ENCODE measurements at places on chromosomes 7 and 10.
A peak's percentile ranks its signal among the peaks of the same experiment; 100 is the strongest.

DNA sequence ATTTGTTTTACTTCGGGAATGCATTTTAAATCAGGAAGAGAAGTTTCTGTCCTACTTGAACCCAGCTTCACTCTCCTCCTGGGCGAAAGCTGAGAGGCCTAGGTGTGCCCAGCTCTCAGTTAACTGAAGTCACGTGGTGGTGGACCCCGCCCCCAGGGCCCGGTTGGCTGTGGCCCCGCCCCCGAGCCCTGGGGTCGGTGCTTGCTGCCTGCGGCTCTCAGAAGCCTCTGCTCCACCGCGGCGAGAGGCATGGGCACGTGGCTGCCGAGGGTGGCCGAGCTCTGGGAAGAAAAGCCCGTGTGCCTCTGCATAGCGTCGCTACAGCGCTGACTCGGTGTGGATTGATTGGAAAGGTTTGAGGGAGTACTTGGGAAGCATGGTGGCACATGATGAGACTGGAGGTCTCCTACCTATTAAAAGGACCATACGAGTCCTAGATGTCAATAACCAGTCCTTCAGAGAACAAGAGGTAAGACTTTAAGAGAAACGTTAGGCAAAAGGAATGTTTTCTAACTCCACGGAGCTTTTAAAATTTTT, 34.1 kb downstream of the NET1 start:
- DNase-seq: peak; percentile 76

DNA sequence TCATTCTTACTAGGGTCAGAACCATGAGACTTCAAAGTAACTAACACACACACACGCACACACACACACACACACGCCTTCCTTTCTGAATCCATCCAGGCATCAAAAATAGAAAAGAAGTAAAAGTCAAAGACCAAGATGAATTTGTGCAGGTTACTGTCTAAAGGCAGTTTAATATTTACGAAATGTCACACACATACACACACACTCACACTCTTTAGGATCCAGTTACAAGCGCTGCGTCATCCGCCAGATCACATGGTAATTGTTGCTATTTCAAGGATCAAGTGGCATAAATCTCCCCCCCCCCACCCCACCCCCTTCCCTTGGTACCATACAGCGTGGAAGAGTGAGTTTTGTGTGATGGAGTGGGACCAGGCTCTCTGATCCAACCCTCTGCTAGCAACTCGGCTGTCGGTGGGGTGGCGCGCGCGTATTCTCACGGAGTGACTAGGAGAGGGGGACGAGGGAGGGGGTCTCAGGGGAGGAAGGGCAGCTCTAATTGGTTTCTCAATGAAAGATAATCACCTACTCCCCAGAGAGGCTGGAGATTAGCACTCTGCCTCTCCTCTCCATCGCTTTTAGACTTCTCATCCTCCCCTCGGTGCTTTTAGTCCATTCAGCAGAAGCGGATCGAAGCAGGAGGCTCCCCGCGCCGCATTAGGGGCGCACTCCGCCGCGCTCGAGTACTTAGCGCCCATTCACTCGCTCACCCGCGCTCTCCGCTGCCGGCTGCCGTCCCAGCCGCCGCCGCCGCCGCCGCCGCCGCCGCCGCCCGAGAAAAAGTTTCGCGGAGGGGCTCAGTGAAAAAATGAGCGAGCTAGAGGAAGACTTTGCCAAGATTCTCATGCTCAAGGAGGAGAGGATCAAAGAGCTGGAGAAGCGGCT, 83.5 kb upstream of the PRKG1 start:
- peak; percentile 1 for DNase-seq

GRCh38 chr10:51629934-51630639, 69.3 kb downstream of the CSTF2T start:
- no peak for DNase-seq

GRCh38 chr7:131235489-131236317, 92.0 kb upstream of the MKLN1 start:
- DNase-seq: peak; percentile 53

GRCh38 chr10:85124603-85125051, 796.2 kb downstream of the CCSER2 start:
- no peak for DNase-seq

GRCh38 chr10:94125856-94126255, 132.1 kb downstream of the PLCE1 start:
- no peak for DNase-seq

GRCh38 chr7:92695308-92696261, 105.4 kb upstream of the FAM133B start:
- DNase-seq: peak; percentile 46

GRCh38 chr10:100356067-100357017, 9.3 kb downstream of the SCD start:
- DNase-seq: no peak

DNA sequence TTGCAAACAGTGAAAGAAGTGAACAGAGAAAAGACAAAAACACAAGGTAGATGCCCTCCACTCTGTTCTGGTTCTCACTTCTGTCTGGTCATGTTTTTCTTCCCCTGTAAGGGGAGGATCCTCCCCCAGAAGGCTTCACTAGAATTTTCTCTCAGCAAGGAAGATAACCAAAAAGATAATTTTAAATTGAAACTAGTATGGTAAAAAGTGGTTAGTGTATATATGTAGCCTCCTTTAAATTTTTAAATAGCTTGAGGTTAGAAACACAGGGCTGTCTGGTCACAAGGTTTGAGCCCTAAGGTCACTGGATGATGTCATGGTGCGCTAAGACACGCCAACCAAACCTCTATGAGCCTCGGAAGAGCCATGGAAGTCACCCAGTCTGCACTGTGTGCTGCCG, 5.6 kb upstream of the PKD1L1 start:
- DNase-seq: no peak

GRCh38 chr10:43048301-43049051, 28.4 kb upstream of the RET start:
- no peak for DNase-seq

GRCh38 chr10:45395554-45395953, 21.5 kb downstream of the ALOX5 start:
- DNase-seq: peak; percentile 58

GRCh38 chr10:20647756-20648155, 249.4 kb downstream of the NEBL start:
- DNase-seq: no peak

DNA sequence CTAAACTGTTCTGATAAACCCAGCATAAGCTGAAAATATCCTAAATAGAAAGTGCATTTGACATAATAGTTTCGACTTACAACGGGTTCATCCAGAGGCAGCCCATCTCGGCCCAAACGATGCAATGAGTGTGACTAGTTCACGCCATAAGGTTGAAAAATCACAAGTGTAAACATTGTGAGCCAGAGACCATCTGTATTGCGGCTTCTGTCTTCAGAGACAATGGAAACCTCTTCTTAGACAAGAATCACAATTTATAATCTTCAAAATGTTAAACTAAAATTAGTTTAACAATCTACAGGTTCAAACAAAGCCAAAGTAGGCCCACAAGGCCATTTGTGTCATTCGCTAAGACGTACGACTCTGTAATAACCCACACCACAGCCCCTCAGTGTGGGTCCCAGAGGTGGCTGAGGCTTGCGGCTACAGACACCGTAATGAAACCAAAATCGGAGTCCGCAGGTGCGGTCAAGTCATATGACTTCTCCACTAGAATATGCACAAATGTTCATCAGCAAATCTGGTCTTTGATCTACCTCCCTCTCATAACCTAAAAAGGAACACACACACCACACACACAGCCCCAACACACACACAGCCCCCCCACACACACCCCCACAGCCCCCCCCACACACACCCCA, 81.8 kb downstream of the DIP2C start:
- DNase-seq: no peak

- no peak for DNase-seq
Measured at GRCh38 chr10:772227-772637, 82.8 kb upstream of the DIP2C start.

GRCh38 chr10:107054469-107055156, 109.9 kb downstream of the SORCS1 start:
- no peak for DNase-seq

DNA sequence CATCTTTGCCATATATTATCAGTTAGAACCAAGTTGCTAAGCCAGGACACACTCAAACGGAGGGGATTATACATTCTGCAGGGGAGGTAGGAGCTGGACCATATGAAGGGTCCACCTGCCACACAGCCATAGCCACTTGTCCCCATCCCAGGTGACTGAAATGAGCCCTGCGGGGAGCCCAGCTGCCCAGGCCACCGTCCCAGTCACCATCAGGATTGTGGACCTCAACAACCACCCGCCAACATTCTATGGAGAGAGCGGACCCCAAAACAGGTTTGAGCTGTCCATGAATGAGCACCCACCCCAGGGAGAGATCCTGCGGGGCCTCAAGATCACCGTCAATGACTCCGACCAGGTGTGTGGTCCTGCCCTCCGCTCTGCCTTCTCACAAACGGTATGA, 13.7 kb downstream of the CDHR1 start:
- DNase-seq: no peak

- DNase-seq: peak; percentile 79
Measured at GRCh38 chr10:102643336-102644065, 778 bp upstream of the TRIM8 start.

- DNase-seq: peak; percentile 1
Measured at GRCh38 chr7:120833546-120833945, 24.4 kb downstream of the TSPAN12 start.

GRCh38 chr10:124675261-124675660, 68.9 kb downstream of the FAM53B start:
- DNase-seq: no peak

GRCh38 chr10:63376560-63377304, 89.0 kb downstream of the JMJD1C start:
- DNase-seq: peak; percentile 81

GRCh38 chr10:130137090-130137448, 878 bp downstream of the GLRX3 start:
- no peak for DNase-seq

GRCh38 chr10:132256866-132257265, 50.9 kb downstream of the STK32C start:
- no peak for DNase-seq

GRCh38 chr10:93758891-93759410, 1.2 kb downstream of the LGI1 start:
- no peak for DNase-seq

DNA sequence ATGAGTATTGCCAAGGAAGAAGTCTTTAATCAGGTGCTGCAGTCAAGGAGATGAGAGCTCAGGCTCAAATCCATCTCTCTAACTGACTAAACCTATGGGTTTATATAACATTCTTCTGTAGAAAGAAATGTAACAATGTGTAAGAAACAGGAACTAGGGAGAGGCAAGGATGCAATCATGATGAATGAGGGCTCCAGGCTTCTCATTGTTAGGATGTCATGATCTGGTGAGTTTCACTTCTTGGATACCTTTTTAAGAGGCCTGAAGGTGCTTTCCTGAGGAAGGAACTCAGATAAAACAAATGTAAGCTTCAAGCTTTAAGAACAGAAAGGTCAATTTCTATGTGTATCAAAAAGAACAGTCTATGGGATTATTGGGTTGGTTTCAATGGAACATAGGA, 30.8 kb upstream of the SCIN start:
- DNase-seq: peak; percentile 54

Measured in suppressor macrophage treated with lipopolysaccharide for 4 hours (primary cell).